Sciatic nerve (tissue), 2 donors: ENCODE measurements at places on chromosomes 13 and 19.

GRCh38 chr13:52454459-52454819, 839 bp upstream of the CKAP2 start:
- no peak for DNase-seq

GRCh38 chr19:2329501-2329916, 1.0 kb downstream of the SPPL2B start:
- no peak for DNase-seq

DNA sequence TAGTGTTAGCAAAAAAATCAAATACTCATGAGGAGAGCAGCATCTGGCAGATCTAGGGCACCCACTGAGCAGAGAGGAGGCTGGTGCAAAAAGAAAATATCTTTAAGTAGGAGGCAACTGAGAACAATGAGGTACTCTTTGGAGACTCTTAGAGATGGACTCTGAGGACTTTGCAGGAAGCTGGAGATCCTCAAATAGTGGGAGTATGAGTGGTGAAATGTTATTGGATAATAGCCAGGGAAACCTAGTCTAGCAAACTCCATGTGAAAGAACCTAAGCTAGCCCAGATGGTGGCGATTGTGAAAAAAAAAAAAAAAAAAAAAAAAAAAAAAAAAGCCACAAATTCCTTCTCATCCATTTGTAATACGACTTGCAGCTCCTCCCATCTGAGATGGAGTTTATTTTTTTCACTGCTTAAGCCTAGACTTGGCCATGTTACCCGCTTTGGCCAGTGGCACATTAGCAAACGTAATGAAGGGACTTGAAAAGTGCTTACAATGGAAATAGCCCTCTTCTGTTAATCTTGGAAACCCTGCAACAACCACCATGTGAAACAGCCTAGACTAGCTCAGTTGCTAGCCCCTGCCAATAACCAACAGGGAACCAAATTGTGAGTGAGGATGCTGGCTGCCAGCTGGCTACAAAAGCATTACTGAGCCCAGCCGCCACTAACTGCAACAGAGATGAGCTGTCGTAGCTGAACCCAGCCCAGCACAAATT, 476.2 kb downstream of the KLF12 start:
- peak; percentile 64 for DNase-seq

DNA sequence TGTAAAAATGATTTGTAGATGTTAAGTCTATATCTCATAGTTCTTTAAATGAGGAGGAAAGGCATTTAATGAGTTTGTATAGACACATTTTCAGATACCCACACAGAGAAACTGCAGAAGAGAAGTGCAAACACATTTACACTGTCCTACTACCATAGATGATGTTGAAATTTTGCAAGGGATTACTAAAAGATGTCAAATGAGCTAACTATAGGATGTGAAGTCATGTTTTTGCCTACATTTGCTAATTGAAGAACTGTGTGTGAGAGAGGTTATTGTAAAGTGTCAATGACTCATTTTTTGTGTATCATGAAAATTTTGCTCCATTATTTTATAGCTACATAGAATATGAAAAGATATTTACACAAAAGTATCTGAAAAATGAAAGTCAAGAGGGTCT, 178.9 kb downstream of the ITGBL1 start:
- no peak for DNase-seq

DNA sequence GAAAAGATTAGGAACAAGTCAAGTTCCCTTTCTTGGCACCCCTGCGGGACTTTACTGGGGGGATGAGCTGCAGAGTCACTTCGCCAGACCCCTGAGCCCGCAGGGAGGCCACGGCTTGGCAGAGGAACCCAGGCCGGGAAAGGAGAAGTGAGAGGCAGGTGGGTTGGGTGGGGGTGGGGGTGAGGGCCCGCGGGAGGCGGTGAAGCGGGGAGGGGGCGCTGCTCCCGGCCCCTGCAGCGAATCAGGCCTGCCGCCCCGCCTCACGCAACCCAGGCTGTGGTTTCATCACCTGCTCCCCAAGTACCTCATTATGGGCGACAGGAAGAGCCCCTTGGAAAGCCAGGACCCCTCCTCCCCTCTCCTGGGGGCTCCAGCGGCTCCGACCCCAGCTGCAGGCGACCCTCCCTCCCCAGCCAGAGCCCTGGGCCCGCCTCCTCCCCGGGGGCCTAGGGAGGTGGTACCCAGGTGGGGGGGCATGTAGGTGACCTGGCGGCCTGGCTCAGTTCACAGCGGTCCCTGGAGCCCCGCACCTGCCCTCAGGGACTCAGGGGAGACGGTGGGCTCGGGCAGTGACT, 9.5 kb downstream of the MEF2B start:
- DNase-seq: no peak

DNA sequence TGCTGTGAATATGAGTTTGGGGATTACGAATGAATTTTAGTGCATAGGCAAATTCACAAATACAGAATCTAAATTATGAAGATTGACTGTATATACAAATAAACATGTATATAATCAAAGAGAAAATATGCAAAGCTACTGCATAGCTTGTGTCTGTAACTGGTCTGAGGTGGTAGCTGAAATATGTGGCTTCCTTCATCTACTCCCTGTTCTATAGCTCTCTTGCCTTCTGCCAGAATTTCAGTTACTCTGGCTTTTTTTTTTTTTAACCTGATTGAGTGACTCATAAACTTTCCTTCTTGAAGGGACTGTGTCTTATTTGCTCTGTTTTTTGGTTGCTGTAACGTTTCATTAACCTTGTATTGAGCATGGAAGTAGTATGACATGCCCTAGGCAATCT, 26.6 kb downstream of the DNAJC3 start:
- no peak for DNase-seq

- DNase-seq: no peak
These were observed 35.6 kb upstream of the ZNF599 start for GRCh38 chr19:34808566-34808965.

DNA sequence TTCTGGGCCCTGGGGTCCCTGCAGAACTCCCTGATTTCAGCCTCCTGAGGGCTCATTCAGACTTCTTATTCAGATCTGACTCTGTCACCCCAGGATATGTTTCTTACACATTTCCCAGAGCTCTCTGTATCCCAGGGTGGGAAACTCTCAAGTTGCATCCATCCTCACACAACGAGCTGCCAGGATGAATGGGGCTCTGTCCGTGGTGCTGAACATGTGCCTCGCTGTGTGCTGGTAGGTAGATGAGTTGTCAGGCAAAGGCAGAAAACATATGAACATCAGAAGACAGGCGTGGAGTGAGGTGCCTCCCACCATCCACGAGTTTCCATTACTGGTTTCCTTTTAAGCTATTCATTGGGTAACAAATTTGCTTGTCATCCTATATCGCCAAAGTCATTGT, 11.4 kb upstream of the IGFL1 start:
- no peak for DNase-seq

DNA sequence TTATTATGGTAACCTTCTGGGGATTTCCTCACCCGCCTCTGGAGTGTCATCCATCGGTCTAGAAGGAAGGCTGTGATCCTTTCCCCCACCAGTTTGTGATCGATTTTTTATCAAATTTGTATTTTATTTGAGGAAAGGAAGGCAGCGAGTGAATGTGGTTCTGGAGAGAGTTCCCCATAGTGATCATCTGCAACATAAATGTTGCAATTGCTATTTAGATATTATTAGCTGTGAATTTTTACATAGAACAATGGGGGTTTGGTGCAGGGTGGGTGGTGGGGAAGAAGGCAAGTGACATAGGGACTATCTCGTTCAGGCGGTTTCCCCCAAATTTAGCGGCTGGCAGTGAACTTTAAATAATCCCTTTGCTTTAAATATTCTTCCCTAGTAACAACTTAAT, 1.2 kb downstream of the CDK8 start:
- DNase-seq: no peak

DNA sequence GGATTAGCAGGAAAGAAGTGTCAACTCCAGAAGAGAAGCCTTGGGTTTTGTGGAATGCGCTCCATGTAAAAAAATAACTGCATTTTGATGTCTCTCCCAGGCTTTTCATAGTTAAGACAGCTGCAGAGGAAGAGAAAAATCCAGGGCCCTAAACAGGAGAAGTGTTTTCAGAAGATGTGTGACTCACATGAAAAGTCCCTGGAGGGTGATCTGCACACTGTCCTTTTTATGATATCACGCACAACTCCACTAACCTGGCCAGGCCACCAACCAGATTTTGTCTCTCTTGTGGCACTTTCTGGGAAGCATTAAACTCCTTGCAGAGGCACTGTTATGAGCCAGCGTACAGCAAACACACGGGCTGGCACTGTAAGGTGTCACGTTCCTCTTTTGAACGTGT, 267.3 kb downstream of the FGF9 start:
- DNase-seq: no peak

DNA sequence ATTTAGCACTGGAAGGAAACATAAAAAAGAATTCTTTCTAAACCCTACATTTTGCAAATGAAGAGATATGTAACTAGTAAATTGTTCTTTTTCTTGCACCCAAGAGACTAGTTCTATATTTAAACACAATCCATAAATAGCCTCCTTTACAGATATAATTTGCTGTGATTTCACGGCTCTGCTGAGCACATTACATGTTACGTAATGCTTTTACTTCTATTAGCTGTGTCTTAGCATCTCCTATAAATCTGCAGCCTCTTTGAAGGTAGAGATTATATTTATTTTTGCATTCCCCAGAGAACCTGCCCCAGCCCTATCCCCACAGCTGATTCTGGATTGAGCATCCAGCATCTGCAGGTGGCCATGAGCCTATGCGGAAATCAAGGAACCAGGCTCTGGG, 32.2 kb downstream of the LACC1 start:
- DNase-seq: no peak

DNA sequence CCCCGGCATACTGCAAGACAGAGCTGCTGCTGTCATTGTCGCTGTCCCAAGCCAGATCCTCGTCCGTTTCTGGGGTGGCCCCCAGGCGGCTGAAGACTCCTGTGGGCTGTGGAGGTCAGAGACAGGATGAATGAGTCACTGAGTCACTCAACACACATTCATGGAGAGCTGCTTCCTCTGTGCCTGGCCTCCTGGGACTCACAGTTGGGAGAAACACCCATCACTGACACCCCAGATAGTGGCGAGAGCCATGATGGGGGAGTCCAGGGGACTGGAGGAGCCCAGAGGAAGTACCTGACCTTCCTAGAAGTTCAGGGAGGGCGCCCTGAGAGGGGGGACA, 26.0 kb downstream of the C19orf47 start:
- no peak for DNase-seq

- no peak for DNase-seq
These were observed 251.6 kb upstream of the GPC6 start for GRCh38 chr13:92974905-92975429.

GRCh38 chr13:44679597-44679996, 103.5 kb upstream of the TSC22D1 start:
- no peak for DNase-seq

- DNase-seq: no peak
These were observed 750 bp upstream of the AMH start for GRCh38 chr19:2248136-2249009.

DNA sequence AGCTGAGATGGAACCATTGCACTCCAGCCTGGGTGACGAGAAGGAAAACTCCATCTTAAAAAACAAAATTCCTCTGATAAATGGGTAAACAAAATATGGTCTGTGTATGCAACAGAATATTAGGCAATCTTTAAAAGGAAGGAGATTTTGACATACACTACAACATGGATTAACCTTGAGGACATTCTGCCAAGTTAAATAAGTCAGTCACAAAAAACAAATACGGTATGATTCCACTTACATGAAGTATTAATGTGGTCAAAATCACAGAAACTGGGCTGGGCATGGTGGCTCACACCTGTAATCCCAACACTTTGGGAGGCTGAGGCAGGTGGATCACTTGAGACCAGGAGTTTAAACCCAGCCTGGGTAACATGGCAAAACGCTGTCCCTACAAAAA, 3.0 kb upstream of the ZNF444 start:
- DNase-seq: no peak

DNA sequence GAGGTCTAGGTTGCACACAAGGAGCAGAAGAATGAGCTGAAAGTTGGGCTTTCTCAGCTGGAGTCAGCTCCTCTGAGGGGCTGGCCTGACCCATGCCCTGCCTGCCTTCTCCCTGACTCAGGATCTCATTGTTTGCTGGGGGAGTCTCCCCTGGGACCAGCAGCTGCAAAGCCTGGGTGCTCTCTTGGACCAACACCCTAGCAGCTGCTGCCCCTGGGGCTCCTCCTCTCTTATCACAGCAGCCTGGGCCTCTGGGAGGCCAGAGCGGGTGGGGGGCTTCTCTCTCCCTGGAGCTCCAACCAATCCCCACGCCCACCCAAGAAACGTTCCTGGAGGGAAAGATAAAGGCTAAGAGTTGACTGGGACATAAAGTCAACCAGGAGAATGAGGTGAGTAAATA, 1.6 kb upstream of the FCGBP start:
- no peak for DNase-seq

DNA sequence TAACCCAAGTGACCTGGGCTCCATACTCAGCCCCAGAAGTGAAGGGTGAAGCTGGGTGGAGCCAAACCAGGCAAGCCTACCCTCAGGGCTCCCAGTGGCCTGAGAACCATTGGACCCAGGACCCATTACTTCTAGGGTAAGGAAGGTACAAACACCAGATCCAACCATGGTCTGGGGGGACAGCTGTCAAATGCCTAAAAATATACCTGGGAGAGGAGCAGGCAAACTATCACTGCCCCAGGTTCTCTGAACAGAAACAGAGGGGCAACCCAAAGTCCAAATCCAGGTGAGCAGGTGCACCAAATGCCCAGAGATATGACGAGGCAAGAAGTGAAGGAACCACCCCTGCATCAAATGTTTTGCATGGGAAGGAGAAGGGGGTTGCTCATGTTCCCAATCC, 6.1 kb upstream of the CEACAM7 start:
- DNase-seq: peak; percentile 8

DNA sequence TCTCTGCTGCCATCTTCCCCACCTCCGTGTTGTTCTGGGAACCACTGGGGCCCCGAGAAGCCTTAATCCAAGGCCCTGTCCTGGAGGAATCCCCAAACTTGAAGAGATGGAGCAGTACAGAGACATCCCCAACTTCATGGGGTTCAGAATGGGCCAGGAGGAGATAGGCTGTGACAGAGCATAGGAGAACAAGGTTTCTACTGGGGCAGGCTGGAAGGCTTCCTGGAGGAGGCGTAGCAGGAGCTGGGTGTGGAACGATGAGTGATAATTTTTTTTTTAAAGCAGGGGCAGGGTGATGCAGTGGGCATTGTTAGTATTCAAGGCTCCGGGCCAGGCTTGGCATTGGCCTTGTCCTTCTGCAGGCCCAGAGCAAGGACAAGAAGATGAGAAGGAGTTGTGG, 3.3 kb downstream of the CYP4F8 start:
- DNase-seq: no peak

GRCh38 chr19:40530091-40530901, 46.4 kb upstream of the SHKBP1 start:
- DNase-seq: no peak

GRCh38 chr13:31351376-31351775, 151.6 kb downstream of the B3GLCT start:
- DNase-seq: no peak

GRCh38 chr13:77338961-77339401, 12.1 kb upstream of the MYCBP2 start:
- no peak for DNase-seq
